ENCODE measurements at places on chromosomes 4 and X.

GRCh38 chrX:39679497-39680157 lies 418.1 kb downstream of the BCOR start:
- DNase-seq: no peak

DNA sequence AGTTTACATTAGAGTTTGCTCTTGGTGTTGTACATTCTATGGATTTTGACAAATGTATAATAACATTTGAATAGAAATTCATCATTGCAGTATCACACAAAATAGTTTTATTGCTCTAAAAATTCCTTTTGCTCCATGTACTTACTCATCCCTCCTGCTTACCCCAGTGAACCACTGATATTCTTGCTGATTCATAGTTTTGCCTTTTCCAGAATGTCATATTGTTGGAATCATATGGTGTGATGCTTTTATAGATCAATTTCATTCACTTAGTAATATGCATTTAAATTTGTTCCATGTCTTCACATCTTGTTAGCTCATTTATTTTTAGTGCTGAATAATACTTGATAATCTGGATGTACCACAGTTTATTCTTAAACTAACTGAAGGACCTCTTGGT lies 1593.2 kb downstream of the C4orf33 start:
- no peak for DNase-seq

DNA sequence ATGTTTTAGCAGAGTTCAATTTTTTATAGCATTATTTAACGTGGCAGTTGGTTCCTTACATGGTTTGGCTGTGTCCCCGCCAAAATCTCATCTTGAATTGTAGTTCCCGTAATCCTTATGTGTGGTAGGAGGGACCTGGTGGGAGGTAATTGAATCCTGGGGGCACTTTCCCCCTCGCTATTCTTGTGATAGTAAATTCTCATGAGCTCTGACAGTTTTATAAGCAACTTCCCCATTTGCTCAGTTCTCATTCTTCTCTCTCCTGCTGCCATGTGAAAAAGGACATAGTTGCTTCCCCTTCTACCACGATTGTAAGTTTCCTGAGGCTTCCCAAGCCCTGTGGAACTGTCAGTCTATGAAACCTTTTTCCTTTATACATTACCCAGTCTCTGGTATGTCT lies 329.5 kb downstream of the GRIA2 start:
- DNase-seq: no peak

GRCh38 chr4:84050015-84050414 lies 449.1 kb downstream of the NKX6-1 start:
- DNase-seq: no peak

DNA sequence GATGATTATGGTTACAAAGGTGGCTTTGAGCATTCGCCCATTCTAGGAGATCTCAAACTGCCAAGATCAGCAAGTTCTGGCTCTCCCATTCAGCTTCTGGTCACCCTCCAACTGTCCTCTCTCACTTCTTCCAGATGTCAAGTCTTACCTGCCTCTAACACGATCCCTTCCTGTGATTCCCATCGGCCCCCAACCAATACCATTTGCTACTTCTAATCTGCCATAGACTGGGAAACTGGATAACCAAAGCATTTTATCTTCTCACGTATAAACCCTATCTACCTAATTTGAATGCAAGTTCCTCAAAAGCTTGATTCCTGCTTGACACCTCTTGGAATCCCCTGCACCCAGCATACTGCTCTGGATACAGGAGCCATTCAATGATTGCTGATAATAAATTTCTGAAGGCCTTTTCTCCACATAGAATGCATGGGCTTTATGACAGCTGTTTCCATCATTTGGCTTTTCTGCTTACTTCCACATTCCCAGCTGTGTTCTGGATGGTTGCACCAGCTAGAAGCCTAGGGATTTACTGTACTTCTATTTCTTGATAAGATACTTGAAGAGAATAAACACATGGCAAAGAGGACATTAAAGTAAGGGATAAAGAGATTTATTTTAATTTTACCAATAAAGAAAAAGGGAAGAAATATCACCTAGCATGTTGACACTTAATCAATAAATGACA lies 9.6 kb downstream of the GPC4 start:
- DNase-seq: no peak

- no peak for DNase-seq
Observed at GRCh38 chr4:187071946-187072600, 348.4 kb upstream of the FAT1 start.

- DNase-seq: peak; percentile 11
Observed at GRCh38 chrX:38891641-38892413, 90.6 kb downstream of the MID1IP1 start.

DNA sequence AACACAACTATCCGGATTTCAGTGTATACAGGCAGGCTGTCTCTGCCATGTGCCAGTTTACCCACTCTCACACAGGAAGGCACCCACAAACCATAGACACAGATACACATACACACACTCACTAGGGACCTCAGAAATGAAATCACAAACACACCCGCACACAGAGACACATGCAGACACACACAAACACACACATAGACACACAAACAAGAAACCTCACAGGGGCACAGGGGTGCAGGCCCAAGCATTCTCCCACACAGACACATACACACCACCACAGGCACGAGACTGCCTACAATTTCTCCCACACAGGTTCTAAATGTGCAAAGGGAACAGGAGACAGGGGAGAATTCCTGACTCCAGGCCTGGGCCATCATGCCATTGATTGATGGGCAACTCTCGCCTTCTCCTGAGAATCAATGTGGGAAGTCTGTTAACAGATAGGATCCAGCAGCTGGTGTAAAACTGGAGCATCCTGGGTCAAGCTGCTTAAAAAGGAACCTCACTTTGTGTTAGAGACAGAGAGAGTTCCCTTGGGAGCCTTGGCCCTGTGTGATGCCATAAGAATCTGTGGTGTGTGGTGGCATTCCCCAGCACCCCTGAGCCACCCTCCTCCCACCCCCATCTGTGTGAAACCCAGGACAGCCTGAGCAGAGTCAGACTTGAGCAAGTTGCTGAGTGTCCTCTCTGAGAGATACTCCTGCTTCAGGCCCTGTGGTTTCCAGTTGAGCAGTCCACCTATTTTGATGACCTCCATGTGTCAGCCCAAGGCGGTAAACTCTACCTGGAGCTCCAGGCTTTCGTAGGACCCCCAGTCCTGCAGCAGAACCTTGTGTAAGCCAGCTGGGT lies 33.9 kb downstream of the NBDY start:
- DNase-seq: no peak

DNA sequence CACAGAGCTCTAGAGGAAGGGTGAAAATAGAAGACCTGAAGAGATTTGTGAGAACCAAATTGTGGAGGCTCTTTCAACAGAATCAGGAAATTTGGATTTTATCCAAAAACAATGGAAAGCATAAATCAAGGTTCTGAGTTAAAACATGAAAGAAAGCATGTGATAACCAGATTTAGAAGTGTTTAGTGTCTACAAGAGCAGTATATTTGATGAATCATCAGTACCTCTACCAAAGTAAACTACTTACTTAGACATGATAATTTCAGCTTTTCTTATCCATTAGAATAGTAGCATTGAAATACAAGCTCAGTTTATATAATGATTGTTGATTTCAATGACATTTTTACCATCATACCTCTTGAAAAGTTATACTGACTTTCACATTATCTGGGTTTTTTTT lies 25.9 kb upstream of the INTU start:
- no peak for DNase-seq

GRCh38 chr4:71303287-71303686 lies 35.5 kb upstream of the SLC4A4 start:
- no peak for DNase-seq

DNA sequence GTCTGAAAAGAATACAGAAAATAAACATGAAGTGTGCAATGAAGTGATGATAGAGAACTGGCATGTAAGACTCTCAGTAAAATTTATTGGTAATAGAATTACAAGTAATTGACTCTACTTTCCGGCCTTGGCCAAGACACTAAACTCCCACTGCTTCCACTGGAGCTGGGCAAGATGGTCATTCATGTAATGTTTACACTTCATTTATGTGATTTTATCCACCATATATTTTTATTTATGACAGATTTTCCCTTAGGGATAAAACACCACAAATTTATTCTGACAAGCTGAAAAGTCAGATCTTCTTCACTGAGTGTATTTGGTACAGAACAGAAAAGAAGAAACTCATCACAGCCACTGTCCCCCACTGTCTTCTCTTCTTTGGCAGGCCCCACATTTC lies 191.9 kb downstream of the SLC39A8 start:
- DNase-seq: no peak

- peak; percentile 94 for DNase-seq
Observed at GRCh38 chr4:76208005-76208765, 5.4 kb downstream of the SCARB2 start.

DNA sequence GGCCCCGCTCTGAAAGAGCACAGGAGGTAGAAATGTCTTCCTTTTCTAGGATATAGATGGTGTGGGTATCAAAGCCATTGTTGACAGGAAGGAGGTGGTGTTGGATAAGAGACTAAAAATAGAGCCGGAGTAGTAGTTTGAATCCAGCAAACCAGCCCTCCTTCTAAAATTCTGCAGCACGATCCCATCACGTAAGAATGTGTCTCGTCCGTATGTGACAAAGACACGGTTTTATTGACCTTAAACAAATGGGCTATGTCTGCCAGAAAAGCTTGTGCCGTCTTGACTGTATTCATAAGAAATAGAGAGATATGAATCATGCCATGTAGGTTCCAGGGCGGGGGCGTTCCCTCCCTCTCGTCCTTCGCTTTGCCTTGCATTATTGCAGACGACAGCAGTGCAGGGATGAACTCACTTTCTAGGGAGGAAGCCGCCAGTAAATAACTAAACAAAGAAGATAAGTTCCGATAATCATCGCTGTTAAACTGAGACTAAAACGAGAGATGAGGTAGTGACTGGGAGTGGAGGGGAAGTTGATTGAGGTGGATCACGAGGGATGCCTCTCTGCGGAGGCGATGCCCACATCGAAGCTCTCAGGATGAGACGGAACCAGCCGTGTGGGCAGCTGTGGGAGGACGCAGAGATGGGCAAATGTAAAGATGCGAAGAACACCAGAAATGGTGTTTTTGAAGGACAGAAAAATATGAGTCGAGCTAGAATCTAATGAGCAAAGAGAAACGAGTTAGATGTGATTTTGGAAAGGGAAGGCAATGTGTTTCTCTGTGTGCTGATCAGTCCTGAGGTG lies 3.4 kb downstream of the TENM3 start:
- peak; percentile 29 for DNase-seq

DNA sequence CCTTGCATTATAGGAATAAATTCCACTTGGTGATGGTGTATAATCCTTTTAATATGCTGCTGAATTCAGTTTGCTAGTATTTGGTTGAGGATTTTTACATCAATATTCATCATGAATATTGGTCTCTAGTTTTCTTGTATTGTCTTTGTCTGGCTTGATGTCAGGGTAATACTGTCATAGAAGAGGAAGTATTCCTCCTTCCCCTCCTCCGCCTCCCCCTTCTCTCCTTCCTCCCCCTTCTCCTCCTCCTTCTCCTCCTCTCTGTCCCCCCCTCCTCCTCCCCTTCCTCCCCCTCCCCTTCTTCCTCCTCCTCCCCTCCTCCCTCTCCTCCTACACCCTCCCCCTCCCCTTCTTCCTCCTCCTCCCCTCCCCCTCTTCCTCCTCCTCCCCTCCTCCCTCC lies 65.8 kb downstream of the RGS12 start:
- no peak for DNase-seq

DNA sequence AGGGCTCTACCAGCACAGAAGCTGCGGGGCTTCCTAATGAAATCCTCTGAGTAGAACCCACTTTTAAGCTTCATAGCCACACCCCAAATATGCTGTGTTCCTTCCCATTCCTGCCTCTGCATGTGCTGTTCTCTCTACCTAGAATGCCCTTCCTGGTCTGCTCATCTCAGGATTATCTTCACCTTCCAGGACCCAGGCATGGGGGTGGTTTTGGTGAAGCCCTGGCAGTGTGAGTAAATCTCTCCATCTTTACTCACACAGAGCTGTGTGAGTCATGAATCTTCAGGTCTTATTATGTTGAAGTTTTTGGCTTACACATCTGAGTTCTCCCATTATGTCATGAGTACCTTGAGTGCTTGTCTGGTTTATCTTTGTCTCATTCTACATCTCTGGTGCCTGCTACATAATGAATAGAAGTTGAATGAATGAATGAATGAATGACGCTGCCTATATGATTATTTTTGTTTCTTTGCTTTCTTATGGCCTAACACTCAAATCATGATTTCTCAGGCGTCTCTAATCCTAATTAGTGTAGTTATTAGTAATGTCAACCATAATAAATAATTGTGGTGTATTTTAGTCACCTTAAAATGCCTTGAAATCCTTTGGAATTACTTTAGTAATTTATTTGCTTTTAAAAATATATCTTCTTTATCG lies 41.9 kb downstream of the HADH start:
- no peak for DNase-seq

GRCh38 chr4:2600878-2601277 lies 64.4 kb downstream of the FAM193A start:
- no peak for DNase-seq

- peak; percentile 10 for DNase-seq
Observed at GRCh38 chr4:22688236-22688635, 4.5 kb upstream of the GBA3 start.

DNA sequence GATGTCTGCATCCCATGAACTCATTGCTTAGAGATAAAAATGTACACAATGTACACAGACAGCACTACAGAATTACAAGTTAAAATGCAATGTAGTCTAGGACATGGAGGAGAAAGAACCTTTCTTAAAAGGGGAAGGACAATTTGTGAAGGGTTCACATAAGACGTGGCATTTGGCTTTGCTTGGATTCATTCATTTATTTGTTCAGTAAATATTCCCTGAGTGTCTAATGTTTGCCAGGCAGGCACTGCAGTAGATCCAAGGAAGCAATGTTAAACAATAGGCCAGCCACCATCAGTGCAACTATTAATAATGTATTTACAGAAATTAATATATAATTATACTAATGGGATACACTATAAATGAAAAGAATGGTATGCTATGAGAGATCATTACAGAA lies 94.4 kb downstream of the GRIA2 start:
- no peak for DNase-seq

DNA sequence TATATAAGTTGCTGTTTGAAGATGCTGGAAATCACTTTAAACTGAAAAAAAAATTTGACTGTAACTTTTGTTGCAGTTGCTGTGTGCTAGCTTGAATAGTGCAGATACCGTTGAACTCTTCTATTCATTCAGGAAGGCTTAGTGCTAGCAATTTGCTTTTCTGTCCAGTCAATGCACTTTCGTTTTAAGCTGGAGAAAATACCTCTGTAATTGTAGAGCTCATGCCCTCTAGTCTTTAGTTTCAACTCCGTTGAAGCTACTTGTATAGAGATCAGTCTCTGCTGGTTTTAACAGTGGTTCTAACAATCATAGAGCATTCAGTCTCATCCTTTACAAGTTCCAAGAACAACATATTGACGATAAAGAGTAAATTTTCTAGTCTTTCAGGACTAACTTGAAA lies 49.0 kb upstream of the TRPC3 start:
- DNase-seq: no peak

DNA sequence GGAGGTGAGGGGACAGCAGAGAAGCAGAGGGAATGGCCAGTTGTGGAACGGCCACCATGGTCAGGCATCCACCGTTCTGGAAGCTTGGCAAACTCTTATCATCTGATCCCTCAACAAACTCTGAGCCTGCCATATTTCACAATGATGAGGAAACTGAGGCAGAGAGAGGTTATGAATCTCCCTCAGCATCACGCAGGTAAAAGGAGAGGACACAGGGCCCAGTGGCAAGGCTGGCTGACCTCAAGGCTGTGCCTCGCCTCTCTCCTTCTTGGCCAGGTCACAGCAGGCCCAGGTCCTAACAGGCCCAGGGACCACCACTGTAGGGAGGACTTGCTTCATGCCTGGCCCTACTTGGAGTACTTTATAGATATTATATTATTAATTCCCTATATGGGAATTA lies 242.8 kb downstream of the EVC2 start:
- no peak for DNase-seq

- DNase-seq: no peak
Observed at GRCh38 chrX:103414561-103414960, 38.2 kb downstream of the BEX3 start.

- peak; percentile 20 for DNase-seq
Observed at GRCh38 chr4:146959692-146960091, 14.0 kb upstream of the TTC29 start.

All from fibroblast of pulmonary artery (primary cell).